ENCODE measurements at places on chromosomes 3 and 15. TPM values are rescaled to one million over a fixed set of nuclear protein-coding genes. Genes with fewer than 3 reads are reported as not detected.

Gene EPHB3
- total RNA-seq, result not detected

Gene STRIT1
- total RNA-seq, result not detected

Gene C3orf22
- not detected for total RNA-seq

Gene PPP2R3A
- 0.33 TPM for total RNA-seq
